ENCODE measurements at places on chromosomes 1 and 21.

GRCh38 chr1:71522721-71523120 is 441.9 kb upstream of the ZRANB2 start:
- DNase-seq = no peak

DNA sequence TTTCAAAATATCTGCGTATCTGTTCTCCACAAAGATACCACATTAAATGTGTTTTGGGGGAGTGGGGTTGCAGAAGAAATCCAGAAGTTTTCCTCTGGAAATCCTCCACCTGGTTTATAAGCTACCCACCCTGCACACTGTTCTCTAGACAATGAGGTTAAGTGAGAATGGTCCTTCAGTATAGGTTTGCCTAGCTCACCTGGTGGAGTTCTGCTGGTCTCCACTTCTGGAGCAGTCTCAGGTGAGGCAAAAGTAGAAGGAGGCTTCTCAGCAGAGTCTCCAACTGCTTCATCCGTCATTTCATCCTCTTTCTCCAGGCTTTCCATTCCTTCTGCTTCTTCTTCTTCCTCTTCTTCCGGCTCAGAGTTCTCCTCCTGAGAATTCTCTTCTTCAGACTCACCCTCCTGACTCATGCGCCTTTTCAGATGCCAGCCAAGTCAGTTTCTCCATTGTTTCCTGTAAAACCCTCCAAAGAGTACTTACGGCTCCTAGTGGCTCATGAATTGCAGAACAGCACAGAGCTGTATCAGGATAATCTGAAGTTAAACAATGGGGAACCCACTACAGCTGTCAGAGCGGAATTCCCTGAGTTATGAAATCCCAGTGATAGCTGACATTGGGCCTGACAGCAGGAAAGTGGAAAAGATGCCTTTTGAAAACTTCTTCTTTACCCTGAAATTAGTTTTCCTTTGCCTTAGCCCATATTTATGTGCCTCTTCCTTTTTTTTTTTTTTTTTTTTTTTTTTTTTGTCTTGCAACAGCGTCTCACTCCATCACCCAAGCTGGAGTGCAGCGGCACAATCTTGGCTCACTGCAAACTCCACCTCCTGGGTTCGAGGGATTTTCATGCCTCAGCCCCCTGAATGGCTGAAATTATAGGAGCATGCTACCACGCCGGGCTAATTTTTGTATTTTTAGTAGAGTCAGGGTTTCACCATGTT is 38.5 kb downstream of the MSTO1 start:
- no peak for DNase-seq

- no peak for DNase-seq
These were observed 8.6 kb downstream of the NIPAL3 start for GRCh38 chr1:24424207-24424606.

- peak; percentile 34 for DNase-seq
These were observed 25.1 kb downstream of the WDR64 start for GRCh38 chr1:241677201-241677600.

GRCh38 chr21:16587141-16587581 is 857.4 kb downstream of the USP25 start:
- DNase-seq = no peak

DNA sequence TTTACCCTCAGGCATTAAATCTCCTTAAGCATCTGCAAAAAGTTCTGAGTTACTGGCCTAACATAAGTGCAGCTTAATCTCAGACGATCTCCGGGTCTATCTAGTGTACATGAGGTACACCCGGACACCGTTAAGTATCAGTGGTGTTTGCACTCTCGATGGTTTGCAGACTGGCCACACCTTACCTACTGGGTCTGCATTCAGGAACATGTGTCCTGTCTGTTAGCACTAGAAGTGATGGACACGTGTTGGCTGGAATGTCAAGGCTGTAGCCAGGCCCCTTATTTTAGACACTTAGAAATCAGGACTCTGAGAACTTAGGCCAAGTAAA is 783 bp upstream of the AGL start:
- DNase-seq = no peak

DNA sequence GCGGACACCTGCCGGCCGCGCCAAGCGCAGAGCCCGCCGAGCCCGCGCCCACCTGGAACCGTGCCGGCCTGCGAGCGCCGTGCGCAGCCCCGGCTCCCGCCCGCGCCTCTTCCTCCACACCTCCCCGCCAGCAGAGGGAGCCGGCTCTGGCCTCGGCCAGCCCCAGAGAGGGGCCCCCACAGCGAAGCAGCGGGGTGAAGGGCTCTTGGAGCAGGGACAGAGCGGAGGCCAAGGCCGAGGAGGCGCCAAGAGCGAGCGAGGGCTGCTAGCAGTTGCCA is 50.1 kb upstream of the KRTAP19-8 start:
- DNase-seq = no peak

DNA sequence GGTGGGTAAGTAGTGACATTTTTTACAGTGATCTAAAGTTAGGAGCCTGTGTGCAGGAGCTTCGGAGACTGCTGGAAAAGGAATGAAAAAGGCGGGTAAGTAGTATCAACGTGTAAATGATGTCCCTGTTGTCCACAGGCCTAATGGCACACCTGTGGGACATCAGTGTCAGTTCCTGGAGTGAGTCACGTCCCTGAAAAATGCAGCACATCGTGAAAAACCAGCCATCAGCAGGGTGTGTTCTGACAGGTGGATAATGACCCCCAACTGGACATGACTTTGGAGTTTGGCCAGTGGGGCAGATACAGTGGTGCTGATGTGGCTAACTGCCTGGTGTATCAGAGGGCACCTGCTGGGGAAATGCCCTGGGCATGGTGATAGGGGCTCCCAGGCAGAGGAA is 12.0 kb upstream of the PRDM15 start:
- no peak for DNase-seq

- DNase-seq = no peak
These were observed 805.8 kb downstream of the ADGRL2 start for GRCh38 chr1:82606546-82606945.

- DNase-seq = no peak
These were observed 1.2 kb upstream of the LAD1 start for GRCh38 chr1:201400212-201400851.

GRCh38 chr1:167273027-167273800 is 52.5 kb downstream of the POU2F1 start:
- no peak for DNase-seq

DNA sequence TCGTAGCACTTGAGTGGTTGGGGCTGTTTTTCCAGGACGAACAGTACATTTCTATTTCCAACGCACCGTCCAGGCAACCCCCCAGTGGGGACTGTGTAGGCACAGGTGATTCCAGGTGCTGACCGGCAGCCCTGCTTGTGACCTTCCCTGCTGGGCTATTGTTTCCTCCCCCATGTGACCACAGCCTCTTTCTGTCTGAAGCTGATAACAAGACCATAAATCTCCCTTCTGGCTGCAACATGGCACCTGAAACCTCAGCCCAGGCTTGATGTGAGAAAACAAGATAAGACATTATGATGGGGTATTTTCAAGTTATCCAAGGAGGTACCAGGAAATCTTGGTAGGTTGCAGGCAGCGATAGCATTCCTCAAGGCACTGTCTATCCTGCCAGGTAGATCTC is 48.2 kb downstream of the HLX start:
- no peak for DNase-seq

DNA sequence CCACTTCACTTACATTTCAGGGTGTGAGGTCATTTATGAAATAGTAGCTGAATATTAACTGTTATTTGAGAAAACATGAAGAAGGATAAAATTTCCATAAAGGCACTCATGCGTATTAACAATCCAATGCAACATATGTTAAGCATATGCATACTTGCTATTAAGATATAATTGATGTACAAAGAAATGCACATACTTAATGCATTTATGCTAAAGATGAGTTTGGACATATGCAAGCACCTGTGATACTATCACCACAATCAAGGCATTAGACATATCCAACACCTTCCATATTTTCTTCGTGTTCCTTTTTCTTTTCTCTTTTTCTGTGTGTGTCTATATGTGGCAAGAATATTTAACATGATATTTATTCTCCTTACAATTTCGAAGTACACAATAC is 464.8 kb upstream of the BRINP3 start:
- no peak for DNase-seq

DNA sequence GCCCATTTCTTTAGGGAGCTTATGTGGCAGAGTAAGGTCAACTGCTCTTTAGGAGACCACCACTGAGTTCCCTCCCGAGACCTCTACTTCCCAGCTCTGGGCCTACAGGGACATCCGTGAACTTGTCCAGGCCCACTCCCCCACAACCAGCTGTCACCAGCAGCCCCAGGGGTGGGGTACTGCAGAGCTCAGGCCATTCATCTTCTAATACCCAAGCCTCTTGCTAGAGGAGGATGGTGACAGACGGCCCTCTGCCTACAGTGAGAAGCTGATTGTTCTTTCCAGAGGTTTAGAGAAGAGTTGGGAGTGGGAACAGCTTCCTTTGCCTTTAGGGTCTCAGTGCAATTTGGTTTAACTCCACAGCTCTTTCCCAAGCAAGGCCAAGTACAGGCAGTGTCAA is 33.2 kb upstream of the ARTN start:
- DNase-seq = no peak

- no peak for DNase-seq
These were observed 95.6 kb upstream of the KCNK1 start for GRCh38 chr1:233518344-233518743.

DNA sequence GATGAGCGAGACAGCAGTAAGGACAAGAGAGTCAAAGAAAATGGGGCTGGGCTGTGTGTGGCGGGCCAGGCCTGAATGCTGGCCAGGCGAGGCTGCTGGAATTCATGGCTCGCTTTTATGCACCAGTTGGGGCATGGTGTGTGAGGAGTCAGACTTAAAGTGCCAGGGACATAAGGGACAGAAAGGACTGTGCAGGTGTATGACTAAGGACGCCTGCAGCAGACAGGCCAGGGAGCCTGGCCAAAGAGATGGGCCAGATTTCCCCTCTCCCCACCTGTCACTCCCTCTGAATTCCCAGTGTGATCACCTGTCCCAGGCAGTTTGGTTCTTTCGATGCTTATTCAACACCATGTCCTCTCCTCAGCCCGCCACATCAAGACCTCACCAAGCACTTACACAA is 16.9 kb upstream of the SMIM12 start:
- no peak for DNase-seq

DNA sequence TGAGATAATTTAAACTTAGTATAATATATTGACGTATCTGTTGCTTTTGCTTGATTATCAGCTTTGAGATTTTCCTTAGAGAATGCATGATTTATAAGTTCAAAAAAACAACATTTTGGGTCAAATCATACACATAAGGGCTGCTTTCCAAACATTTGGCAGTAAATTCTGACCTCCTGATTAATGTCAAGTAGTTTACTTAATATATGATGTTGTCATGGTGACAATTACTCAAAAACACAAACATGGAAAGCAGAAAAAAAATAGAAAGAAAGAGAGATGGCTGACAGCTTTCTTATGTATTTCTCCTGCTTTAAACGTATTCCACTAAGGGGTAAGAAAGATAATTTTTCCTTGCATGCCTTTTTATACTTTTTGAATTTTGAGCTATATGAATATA is 258.2 kb upstream of the C1orf105 start:
- DNase-seq = no peak

DNA sequence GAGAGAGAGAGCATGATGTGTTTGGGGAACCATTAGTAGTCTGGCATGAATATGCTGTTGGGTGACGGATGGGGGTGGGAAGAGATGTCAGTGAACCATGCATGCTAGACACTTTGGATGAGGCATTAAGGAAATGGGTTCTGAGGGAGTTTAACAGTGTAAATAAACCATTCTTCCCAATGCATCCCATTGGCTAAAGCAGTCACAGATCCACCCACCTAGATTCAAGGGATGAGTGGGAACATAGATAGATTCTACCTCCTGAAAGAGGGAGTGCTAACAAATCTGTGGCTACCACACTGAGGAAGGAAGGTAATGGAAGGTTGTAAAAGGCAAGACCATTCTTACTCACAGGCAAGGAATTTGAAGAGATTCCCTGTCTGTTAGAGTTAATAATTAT is 129.8 kb upstream of the CACNA1E start:
- DNase-seq = no peak

- no peak for DNase-seq
These were observed 160.6 kb downstream of the HMCN1 start for GRCh38 chr1:185894791-185895190.

DNA sequence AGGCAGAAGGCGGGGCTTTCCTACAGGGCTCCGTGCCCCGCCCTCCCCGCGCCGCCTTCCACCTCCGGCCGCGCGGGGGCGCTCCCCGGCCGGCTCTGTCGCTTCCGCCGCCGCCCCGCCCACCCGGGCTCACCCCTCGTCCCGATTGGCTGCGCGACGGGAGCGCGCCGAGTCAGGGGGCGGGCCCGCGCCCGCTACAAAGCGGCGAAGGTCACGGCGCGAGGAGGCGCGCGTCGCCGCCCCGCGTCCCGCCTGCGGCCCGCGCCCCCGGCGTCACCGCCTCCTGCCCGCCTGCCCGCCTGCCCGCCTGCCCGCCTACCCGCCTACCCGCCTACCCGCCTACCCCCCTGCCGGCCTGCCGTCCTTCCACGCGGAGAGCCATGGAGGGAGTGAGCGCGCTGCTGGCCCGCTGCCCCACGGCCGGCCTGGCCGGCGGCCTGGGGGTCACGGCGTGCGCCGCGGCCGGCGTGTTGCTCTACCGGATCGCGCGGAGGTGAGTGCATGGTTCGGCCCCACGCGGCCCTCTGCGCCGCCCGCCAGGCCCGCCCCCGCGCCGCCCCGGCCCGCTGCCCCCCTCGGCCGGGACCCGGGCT is at the start of gene TMEM201:
Gene TMEM201 (plus strand): TSS at position 361 of the 593 bp plus-strand sequence. CDS start 20 bp downstream, at position 381.
- DNase-seq = peak; percentile 93

GRCh38 chr1:119958223-119958622 is 61.9 kb upstream of the ADAM30 start:
- DNase-seq = no peak

- no peak for DNase-seq
These were observed 92.0 kb downstream of the VWA5B1 start for GRCh38 chr1:20382711-20383110.

- no peak for DNase-seq
These were observed 25.8 kb downstream of the SMIM12 start for GRCh38 chr1:34833711-34834110.

DNA sequence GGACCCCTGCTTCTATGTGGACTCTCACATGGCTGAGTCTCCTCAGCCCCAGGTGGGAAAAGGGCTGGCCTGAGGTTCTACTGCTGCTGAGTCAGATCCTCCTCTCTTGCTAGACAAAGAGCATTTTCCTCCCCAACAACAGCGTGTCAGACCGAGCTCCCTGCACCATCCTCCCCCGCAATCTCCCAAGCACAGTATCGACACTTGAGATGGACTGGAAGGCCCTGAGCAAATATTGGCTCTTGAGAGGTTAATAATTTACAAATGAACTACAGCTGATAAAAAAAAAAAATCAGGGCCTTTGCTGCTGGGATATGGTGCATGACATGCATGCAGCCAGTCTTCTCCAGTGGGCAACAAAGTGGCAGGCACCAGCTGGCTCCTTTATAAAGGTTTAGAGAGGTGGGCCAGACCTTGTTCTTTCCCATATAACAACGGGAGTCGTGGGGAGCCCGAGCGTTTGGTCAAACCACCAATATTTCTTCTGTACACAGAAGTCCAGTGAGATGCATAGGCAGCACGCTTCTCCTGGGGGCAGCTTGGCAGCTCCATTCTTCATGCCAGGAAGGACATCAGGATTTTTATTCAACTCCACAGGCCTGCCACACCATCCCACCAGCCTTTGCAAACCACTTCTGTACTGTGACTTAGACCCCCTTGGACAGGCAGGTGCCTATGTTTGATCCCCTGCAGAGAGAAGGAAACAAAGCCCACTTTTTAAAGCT is 55.4 kb upstream of the CAMK1G start:
- DNase-seq = no peak

GRCh38 chr21:38675182-38675824 is 130.4 kb upstream of the ETS2 start:
- DNase-seq = no peak

GRCh38 chr1:236942431-236942830 is 61.8 kb downstream of the MT1HL1 start:
- DNase-seq = no peak

- DNase-seq = no peak
These were observed 458.5 kb upstream of the DEPDC1 start for GRCh38 chr1:68955424-68955823.

- DNase-seq = no peak
These were observed 16.8 kb downstream of the LAMC1 start for GRCh38 chr1:183039985-183040447.

All from stimulated activated CD4-positive, alpha-beta T cell treated with anti-CD3 and anti-CD28 coated beads, Interleukin-1b, Interleukin-23, amount 100 ng/mL, for 4 hours (primary cell).